NCI-H446 treated with DMSO at 0.1 percent for 48 hours (cell line): ENCODE measurements at places on chromosomes 1 and 21.

DNA sequence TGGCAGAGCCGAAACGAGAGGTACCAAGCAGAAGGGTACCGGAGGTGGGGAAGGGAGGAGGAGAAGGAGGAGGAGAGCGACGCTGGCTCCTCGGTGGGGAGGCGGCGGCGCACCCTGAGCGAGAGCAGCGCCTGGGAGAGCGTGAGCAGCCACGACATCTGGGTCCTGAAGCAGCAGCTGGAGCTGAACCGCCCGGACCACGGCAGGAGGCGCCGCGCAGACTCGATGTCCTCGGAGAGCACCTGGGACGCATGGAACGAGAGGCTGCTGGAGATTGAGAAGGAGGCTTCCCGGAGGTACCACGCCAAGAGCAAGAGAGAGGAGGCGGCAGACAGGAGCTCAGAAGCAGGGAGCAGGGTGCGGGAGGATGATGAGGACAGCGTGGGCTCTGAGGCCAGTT is 32.4 kb downstream of the STYXL2 start:
- DNase-seq: no peak

DNA sequence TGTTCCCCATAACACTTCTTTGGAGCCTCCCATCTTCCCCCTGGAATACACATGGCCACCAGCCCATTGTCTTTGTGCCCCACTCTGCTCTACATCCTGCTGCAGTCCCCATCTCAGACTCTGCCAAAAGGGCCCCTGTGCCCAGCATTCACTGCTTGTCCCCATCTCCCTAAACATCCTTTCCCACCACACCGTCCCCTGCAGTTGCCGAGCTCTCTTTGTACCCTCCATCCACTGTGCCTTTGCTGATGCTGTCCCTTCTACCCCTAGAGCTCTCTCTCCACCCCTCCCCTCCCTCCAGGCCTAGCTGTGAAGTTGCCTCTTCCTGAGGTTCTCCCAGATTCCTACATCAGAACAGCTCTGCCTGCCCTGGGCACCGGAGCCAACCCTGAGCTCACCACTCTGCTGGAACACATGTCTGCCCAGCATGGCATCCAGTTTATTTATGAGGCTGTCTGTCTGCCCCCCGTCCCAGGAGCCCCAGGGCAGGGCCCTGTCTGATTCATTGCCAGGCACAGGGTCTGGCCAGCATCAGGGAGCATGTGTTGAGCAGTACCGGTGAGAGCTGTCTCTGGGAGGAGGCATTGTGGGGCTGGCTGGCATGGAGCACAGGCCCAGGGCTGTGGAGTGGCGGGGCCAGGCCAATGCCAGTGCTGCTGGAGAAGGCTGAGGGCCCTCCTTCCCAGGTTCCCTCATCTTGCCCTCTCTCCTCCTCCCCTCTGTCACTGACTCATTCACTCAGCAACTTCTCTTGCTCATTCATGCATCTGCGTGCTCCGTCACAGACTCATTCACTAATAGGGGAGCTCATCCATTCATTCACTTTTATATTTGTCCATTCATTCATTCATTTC is 28.8 kb downstream of the EDN2 start:
- DNase-seq: peak; percentile 100

DNA sequence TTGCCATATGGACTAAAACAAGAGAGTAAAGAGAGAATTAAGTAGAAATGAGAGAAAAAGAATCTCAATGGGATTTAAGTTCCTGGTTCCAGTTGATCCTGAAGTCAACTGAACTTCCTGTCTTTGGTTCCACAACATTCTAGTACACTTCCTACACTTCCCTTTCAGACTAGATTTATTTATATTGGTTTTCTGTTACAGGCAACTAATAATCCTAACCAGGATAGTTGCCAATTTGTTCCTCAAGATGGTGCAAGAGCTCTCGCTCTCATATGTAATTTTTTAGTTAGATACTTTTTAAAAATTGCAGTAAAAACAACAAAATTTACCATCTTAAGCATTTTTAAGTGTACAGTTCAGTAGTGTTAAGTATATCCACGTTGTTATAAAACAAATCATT is 28.8 kb upstream of the TRIM45 start:
- peak; percentile 35 for DNase-seq

DNA sequence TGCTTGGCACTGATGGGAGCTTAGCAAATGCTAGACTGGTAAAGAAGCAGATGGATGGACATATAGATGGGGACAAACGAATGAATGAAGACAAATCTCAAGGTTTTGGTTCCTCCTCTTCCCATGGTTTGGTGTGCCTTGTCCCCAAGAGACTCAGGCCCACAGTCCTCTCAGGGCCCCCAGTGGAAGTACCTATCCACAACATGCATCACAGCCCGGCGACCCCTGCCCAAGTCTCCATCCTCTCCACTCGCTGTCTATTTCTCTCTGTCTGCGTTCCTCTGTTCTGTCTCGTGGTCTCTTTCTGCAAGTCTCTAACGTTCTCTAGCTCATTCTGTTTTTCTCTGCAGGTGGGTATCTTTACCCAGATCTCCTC is 85.8 kb downstream of the GLIS1 start:
- DNase-seq: no peak
